ENCODE measurements at places on chromosomes 16 and 17.
A peak's percentile ranks its signal among the peaks of the same experiment; 100 is the strongest.

DNA sequence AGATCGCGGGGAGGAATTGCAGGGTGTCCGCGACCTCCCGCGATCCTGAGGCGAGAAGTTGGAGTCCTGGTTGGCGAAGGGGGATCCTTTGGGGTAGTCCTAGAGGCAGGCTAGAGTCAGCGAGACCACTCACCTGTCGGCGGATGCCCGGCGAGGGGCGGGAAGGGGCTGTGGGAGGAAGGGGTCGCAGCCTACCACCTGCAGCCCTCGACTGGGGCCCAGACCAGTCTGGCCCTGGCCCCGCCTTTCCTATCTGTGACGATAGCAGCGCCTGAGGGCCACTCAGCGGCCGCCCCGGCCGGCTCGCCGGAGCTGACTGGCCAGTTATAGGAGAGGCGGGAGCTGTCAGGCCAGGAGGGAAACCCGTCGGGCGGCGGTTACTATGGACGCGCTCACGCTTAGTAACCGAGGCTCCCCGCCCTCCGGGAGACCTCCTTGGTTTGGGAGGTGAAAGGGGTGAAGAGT, at the start of gene TEKT3:
TEKT3 (minus strand) TSS at position 213 of the 465 bp plus-strand sequence. CDS start 10,012 bp downstream, outside the sequence.
- peak; percentile 73 for DNase-seq

DNA sequence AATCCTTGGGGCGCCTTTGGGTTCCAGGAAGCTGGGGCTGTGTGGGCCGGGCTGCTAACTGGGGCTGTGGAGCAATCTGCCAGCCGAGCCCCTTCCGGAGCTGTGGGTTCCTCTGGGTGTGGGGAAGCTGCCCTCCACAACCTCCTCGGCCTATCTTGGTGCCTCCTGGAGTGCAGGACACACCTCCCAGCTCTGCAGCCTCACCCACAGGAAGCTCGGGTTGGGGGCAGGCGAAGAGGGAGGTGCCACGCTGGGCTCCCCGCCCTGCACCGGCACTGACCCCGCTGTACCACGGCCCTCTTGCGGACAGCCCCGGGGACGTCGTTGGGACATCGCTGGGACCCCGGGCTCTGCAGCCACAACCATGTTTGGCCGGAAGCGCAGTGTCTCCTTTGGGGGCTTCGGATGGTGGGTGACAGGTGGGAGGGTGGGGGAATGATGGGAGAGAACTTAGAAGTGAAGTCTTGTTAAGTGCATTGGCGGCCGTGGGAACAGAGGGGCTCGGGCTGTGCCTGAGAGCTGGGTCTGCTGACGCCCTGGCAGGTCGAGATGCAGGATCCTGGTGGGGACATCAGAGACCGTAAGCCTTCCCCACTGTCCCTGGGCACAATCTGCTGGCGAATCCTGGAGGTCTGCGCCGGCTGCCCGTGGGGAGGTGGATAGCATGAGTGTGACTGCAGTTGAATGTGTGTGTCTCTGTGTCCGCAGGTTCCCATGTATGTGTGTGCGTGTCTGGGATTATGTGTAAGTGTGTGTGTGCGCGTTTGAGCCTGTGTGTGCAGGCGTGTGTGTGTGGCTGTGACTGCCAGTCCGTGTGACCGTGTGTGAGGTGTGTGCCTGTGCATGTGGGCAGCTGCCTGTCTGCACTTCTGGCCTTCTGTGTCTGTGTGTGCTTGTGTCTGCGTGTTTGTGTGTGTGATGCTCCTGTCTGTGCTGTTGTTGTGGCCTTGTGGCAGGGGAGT, at the start of gene RAP1GAP2:
RAP1GAP2 (plus strand) TSS at position 275 of the 962 bp plus-strand sequence; CDS start at position 365, 90 bp downstream.
- no peak for DNase-seq

GRCh38 chr17:79473111-79473875, 137.6 kb downstream of the RBFOX3 start:
- no peak for DNase-seq

DNA sequence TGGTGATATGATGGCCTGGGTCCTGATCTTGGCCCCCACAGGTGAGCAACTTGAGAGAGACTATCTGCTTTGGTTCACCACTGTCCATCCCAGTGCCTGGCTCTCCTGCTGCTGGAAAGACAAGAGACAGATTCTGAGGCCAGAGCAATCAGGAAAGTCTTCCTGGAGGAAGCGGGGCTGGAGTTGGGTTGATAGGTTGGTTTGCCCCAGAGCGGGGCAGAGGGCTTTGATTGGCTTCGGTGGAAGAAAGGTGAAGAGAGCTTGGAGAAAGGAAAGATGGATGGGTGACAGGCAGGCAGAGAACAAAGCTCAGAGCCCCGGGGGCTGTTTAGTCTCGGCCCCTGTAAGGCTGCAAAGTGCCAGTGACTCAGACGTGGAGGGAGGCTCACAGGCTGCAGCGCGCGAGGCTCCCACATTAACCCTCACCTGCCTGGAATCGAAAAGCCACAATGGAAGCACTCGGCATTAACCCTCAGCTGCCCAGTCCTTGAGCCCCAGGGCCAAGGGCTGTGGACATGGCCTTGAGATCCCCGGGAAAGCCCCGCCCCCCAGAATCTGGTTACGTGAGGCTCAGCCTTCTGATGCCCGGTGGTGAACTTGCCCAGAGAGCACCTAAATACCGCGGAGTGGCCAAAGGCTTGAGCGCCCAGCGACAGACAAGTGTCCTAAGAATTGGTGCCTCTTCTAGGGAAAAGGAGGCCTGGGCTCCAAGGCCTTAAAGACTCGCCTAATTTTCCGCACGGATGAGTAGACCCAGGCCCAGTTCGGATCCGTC, 996 bp upstream of the CPNE2 start:
- peak; percentile 50 for DNase-seq

GRCh38 chr16:85592700-85593493, 20.2 kb upstream of the GSE1 start:
- no peak for DNase-seq

DNA sequence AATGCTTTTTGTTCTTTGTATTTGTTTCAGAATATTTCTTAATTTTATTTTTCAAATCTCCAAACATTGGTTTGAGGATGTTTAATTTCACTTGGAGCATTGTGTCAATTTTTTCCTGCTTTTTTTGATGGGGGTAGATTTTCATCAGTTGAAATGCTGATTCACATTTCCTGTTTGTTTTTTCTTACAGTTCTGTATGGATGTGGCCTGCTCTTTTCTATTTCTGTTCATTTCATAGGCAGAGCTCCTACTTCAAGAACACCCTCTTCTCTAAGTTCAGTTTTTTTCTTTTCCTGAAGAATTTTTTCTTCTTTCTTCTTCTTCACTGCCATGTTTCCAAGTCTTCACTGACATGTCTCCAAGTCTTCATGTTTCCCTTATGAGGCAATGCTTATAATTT, 8.8 kb downstream of the MBTD1 start:
- no peak for DNase-seq

- no peak for DNase-seq
These were observed 17.7 kb downstream of the HSD11B2 start for GRCh38 chr16:67448580-67448979.

DNA sequence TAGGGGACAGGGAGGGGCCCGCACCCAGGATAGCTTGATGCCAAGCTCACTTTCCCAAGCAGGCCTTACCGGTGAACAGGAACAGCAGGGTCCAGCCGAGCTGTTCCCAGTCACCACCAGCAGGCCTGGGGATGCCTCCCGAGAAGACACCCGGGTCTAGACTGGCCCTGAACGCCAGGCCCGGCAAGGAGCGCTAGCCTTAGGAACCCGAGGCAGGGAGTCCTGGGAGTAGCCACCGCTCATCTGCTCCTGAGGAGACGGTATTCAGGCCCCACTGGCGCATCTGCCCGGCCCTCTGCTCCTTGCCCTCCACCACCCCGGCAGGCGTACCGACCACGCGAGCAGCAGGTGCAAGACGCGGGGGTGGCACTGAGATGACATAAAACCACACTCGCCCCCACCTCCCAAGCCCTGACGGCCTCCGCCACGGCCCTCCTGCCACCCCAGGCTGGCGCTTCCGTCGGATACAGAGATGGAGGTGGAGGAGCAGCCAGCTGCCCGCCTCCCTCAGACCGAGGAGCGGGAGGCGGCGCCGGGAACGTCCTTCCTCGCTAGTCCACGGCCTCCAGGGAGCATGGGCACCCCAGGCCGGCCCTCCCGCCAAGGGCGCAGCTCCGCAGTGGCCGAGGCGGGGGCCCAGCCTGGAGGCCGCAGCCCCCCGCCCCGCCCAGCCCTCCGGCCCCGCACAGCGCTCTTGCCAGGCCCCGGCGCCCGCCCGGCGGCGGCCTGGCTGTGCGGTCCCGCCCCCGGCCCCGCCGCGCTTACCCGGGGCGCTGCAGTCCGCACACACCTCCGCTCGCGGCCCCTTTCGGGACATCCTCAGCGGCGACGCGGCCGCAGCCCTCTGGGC, 661 bp downstream of the GIT1 start:
- DNase-seq: no peak

DNA sequence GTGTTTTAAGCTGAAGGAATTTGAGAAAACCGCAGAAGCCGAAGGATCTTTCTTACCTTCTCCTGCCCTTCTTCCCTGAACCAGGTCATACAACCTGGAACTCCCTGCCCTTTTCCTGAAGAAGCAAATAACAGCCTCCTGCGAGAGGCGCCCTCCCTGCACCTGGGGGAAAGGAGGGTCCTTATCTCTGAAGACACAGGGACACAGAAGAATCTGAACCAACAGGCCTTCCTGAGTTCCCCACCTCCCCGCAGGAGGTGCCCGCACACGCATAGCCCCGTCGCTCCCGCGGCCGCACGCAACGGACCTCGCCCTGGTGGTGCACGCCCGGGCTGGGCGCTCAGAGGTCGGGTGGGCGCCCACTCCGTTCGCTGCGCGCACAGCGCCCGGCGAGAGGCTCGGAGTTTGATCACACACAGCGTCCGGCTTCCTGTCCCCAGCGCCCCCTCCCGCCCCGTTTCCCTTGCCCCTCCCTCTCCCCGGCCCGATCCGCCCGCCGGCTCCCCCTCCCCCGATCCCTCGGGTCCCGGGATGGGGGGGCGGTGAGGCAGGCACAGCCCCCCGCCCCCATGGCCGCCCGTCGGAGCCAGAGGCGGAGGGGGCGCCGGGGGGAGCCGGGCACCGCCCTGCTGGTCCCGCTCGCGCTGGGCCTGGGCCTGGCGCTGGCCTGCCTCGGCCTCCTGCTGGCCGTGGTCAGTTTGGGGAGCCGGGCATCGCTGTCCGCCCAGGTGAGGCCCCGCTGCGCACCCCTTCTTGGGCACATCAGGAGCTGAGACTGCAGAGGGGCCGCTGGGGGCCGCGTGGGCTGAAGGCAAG, at the start of gene TNFSF12:
TNFSF12 (plus strand) TSS at position 474 of the 816 bp plus-strand sequence; CDS start at position 570, 96 bp downstream.
- no peak for DNase-seq

- DNase-seq: no peak
These were observed 292.9 kb upstream of the MAF start for GRCh38 chr16:79893445-79893844.

DNA sequence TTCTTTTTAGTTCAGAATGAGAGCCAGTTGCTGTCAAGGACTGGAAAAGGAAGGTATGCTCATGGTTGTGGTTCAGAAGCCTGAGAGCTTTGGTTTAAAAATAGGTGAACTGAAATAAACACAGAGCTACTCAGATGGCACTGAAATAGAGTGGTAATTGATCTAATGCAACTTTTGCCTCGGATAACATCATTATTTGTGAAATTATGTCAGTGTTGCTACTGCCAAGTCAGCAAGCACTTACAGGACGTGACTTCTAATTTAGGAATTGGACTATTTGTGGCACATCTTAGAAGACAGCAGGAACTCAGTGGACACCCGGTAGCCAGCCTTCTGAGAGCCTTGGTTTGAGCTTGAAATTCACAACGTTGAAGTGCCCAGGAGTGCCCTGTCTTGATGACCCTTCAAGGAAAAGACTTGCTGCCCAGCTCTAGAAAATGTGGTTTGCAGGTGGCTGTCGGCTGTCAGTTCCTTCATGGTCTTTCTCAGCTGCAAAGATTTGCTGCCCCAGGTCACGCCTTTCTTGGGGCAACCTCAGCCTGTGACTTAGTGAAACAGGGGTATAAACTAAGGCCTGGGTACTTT, 42.0 kb upstream of the XYLT1 start:
- peak; percentile 36 for DNase-seq

- peak; percentile 87 for DNase-seq
These were observed 12.9 kb downstream of the AKAP1 start for GRCh38 chr17:57097832-57098421.

GRCh38 chr16:31006589-31006988, 3.8 kb downstream of the STX1B start:
- no peak for DNase-seq

- no peak for DNase-seq
These were observed 2.3 kb downstream of the SHISA9 start for GRCh38 chr16:12903407-12904328.

- DNase-seq: no peak
These were observed 55.8 kb upstream of the GSE1 start for GRCh38 chr16:85557083-85557970.

DNA sequence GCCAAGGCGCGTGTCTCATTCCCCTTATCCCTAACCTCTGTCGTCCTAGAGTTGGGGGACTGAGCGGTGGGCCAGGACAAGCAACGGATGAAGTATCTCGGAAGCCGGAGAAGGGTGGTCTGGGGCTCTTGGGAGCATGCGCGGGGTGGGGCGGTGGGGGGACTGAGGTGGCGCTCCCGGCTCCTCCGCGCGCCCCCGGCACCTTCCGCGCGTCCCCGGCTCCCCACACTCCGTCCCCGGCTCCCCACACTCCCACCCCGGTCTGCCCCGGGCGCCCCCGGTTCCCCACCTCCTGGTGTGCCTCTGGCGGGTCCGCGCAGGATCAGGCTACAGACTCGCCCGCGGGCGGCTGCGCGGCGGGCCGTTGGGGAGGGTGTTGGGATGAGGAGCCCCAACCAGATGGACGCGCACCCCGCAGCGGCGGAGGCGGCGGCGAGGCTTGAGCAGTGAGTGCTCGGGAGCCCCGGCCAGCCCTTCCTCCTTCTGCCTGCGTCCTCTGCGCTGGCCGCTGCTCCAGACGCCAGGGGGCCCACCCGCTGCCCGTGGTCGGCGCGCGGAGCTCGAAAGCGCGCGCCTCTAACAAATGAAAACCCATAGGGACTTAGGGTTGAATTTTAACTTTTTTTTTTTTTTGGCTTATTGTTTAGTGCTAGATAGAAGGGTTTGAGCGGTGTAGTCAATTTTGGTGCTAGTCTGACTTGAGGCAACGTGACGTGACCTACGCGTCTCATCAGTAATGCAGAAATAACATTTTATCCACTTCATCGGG, 5.6 kb upstream of the CRYM start:
- peak; percentile 22 for DNase-seq

DNA sequence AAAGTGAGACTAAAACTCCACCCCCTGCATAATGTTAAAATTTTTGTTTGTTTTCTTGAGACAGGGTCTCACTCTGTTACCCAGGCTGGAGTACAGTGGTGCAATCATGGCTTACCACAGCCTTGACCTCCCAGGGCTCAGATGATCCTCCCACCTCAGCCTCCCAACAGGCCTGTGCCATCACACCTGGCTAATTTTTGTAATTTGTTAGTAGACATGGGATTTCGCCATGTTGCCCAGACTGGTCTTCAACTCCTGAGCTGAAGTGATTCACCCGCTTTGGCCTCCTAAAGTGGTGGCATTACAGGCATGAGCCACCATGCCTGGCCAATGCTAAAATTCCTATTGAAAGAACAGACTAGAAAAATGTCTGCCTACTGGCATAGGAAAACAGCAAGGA, 103.8 kb downstream of the TRIM37 start:
- no peak for DNase-seq

DNA sequence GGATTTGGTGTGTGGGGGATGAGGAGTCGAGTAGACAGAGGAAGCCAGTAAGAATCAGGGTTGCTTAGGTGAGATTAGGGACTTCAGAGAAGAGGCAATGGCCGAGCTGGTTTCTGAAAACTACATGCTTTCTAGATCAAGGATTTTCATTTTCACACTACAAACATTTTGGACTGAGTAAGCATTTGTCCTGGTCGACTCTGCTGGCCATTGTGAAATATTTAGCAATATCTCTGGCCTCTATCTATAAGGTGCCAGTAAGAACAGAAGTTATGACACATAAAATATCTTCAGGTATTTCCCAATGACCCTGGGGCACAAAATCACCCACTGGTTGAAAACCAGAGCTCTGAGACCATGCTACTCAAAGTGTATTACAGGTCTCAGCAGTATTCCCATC, 1275.1 kb upstream of the CDH8 start:
- DNase-seq: no peak

GRCh38 chr17:54971147-54971546, 2.6 kb downstream of the STXBP4 start:
- DNase-seq: no peak
